ENCODE measurements at places on chromosomes 4 and X.

GRCh38 chrX:35743331-35743730 is 54.8 kb upstream of the MAGEB16 start:
- DNase-seq = no peak

DNA sequence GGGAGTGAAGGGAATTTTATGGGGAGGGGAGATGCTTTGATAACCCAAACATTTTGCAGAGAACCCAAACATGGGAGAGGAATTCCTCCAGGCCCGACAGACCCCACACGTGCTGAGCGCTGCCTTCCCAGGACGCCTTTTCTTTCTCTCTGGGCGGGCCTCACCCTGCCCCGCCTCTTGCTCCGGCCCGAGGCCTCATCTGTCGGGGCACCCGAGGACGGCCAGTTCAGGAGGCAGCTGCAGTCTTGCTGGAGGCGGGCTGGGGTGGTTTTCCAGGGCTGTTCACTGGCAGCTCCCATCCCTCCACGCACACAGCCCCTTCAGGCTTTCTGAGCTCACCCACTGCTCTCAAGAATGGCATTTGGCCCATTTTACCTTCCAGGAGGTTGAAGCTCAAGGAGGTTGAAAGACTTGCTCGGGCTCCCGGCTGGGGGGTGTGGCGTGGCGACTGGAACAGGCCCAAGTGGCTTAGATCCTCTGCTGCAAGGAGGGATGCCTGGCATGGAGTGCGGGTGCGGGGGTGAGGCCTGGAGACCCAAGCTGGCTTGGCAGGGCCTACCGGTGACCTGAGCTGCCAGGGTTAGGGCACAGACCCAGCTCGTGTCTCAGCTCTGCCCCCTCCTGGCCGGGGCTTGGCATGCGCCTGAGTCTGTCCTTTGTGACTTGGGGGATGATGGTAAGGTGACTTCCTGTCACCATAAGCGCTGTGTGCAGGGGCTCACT is 99.2 kb downstream of the PSAPL1 start:
- DNase-seq = peak; percentile 91

DNA sequence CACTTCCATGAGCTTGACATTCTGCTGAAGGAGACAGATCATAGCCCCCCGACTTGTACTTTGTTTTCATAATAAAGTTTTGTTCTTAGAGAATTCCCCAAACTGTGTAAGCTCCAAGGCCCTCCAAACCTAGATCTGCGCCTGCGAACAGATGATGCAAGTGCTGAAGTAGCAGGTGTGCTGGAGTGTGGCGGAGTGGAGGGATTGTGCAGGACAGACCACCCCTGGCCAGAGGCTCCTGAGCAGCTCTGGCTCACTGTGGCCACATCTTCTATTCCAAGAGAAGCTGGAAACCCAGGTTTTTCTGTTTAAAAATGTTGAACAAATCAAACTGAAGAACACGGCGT is 46.4 kb downstream of the TBC1D14 start:
- no peak for DNase-seq

DNA sequence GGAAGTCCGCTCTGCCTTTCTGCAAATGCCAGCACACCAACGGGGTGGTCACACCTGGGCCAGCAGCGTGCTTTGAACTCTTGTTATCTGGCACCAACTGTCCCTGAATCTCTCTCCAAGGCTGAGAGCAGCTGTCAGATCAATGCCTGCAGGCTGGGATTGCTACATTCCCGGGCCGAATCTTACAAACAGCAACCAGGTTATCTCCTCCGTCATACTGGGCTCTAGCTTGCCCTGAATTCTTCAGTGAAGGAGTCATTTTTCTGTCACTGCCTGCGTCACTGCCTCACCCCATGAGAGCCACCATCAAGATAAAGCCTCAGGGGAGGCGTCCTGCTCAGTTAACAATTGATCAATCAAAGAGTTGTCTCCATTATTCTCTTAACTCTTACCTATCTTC is 329.4 kb upstream of the PPARGC1A start:
- DNase-seq = no peak

DNA sequence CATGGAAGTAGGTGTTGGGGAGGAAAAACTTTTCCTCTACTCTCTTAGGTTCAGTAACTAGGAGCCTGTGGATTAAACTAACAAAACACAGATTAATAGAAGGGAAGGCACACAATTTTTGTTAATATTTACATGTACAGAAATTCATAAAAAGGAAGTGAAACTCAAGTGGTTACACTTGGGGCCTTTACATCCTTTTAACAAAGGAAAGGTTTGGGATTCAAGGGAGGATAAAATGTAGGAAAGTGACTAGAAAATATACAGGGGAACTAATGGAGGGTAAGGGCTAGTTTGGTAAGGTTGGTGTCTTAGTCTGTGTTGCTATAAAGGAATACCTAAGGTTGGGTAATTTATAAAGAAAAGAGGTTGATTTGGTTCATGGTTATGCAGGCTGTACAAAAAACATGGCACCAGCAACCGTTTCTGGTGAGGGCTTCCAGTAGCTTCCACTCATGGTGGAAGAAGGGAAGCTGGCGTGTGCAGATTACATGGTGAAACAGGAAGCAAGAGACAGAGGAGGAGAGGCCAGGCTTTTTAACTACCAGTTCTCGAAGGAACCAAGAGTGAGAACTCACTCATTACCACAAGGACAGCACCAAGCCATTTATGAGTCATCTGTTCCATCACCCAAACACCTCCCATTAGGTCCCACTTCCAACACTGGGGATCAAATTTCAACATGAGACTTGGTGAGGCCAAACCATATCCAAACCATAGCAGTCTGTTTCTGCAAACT is 124.4 kb downstream of the CHRDL1 start:
- DNase-seq = no peak

DNA sequence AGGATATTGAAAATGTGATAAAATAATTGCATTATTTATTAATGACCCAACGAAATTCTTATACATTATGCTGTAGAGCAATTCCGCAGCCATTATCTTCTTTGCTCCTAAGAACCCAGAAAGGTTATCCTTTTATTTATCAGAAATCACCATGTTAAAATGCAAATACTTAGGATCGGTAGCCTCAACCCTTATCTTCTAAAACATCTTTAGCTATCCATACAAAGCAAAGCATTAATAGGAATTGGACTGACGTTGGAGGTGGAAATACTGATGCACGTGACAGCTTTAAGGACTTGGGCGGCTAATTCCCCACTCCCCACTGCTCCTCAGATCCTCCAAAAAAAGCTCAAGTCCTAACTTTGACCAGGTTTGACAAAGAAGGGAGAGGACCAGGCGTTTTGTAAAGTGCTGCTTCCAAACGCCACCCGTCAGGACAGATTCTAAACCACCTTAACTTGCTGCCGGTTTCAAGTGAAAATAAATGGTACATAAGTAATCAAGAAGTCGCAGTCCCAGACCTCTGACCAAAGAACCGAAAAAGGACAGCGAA is 539 bp upstream of the SPCS3 start:
- DNase-seq = no peak

DNA sequence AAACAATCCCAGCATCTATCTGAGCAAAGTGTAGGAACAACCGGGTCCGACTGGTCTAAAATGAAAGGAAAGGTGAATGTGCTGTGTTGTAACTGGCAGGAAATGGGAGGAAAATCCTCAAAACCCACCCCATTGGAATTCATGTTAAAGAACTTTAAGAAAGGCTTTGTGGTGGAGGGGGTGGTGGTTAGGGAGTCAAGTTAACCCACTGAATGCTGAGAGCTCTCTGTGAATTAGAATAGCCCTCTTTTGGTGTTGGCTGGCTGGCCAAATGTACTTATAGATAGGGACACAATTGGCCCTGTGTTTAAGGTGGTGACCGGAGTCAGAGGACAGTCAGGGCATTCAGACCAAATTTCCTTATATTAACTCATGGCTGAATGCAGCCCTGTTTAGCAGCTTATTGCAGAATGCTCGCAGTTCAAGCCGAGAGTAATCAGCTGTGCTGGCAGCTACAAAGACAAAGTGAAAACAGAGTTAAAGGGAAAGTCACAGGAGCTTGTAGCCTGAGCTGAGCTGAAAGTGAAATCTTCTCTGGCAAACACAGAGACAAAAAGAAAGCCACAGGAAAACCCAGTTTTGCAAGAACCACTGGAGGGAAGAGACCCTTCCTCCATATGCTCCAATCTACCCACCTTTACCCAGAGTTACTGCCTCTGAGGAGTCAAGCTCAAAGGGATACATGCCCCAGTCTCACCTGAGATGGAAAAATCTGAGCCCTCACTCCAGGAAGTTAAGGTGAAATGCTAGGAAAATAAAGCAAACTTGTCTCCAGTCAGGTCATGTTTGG is 38.5 kb upstream of the UGT2B7 start:
- DNase-seq = no peak

- no peak for DNase-seq
Observed at GRCh38 chrX:64313624-64314023, 81.6 kb downstream of the MTMR8 start.

GRCh38 chr4:10089346-10089745 is 27.3 kb downstream of the WDR1 start:
- DNase-seq = no peak

GRCh38 chr4:139642364-139642763 is 23.3 kb upstream of the MGST2 start:
- DNase-seq = no peak

DNA sequence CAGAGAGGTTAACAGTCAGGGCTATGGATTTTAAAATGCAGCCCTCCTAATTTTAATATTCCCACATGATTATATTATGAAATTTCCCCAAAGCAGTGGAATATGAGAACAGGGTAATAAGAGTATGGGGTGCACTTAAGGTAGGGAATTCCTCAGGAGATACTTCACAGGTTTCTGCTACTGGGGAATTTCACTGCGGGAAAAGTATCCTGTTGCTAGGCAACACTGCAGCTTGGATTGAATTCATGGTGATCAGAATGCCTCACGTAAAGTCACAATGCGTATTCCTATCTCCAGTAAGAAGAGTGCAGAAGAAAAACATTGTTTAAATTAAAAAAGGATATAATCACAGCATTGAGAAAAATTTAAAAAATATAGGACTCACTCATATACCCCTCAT is 398.1 kb upstream of the RPS6KA3 start:
- DNase-seq = no peak

- no peak for DNase-seq
Observed at GRCh38 chr4:88308587-88308986, 24.2 kb upstream of the PPM1K start.

DNA sequence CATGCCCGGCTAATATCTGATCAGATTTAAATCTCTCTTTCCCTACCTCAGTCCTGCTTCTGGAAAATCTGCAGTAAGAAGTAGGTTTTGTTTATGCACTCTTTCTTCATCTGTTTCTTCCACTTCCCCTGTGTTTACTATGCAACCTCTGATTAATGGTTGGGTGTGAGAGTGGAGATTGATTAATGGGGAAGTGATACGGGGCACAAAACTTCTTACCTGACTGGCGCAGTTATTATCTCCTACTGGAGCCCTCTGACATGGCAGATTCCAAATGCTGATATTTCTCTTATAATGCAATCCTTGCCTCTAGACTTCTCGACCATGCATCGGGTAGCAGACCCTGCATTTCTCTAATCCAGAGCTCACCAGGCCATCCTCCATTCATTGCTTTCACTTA is 60.2 kb upstream of the HPGD start:
- no peak for DNase-seq

- no peak for DNase-seq
Observed at GRCh38 chr4:181476508-181476890, 766.7 kb upstream of the TENM3 start.

DNA sequence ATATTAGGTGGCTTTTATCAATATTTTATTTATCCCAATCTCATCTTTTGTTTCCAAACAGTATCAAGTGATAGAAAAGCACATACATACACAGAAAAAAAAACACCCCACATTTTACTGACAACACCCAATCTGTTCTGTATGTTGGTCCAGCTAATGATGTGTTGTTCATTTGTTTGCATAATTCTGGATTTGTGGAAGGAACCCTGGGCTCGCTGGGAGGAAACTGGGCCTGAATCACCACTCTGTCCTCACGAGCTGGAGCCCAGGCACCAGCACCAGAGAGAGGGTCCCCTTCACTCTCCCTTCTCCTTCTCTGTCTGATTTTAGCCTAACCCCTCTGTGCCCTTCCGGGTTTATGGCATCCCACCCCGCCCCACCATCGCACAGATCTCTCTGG is 79.8 kb downstream of the PSAPL1 start:
- no peak for DNase-seq

DNA sequence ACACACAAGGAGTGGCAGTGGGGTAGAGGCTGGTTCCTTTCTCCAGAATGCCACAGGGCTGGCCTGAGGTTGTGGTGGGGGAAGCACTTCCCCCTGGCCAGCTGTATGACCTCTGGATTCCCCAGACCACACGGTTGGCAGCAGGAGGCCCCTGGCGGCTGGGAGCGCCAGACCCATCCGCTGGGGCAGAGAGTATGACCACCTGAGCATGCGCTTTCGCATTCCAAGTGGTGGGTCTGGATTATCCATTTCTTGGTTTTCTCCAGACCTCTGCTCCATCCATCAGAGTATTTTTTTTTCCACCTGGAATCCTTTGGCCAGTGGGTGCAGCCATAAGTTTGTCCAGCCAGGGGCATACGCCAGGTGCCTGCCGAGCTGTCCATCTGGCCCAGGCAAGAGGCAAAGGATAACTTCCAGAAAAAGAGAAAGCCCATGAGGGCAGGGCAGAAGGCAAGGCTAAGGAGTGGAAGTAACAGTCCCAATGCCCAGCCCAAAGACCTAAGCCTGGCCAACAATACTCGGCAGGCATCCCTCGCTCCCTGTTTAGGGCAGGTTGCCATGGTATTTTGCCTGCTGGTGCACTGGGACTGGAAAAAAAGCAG is 39.3 kb downstream of the NHSL2 start:
- no peak for DNase-seq

GRCh38 chrX:109856974-109857373 is 123.9 kb upstream of the ACSL4 start:
- no peak for DNase-seq

DNA sequence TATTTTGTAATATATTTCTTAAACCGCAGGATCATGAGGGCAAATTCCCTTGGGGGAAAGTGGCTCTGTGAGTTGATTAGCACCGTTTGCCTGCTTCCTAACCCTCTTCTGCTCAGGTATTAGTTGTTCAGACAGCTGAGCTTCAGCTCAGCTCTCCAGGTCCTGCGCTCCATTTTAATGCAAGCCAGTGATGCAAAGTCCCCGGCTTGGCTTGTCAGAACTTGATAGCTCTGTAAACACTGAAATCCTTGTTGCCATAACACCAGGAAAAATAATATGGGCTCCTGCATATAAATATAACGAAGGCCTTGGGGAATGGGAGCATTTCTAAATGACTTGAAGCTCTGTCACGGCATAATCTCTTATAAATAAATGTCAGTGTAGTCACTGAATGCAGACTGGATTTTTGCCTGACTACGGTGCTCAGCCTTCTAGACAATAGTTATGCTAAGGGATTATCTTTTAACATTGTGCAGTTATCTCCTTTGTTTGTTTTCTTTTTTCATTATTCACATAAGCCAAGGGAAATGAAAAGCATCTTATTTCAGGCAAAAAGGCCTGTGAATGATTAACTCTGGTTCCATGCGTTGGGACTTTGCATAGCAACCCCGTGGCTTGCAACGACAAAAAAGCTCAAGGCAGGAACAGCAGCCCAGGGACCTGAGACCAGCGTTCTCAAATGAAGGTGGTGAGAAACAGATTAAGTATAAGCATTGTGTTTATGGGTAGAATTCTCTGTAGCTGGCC is 253.2 kb downstream of the SPRY1 start:
- DNase-seq = no peak
